ENCODE measurements at places on chromosomes 16 and 17.

GRCh38 chr16:27739606-27740357, 189.8 kb downstream of the KATNIP start:
- no peak for DNase-seq

DNA sequence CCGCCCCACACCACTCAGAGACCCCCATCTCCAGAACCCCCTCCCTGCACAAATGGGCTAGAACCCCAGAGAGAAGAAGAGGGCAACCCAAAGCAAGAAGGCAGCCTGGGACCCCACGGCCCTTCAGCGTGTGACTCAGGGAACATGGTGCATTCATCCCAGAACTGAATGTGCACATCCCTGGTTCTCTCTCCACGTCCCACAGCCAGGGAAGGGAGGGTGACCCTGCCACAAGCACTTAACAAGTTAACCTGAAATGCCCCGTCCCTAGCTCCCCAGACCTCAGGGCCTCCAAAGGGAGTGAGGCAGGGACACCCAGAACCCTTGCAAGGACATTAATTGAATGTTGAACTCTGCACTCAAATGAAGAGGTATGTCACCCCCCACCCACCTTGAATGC, 202.5 kb upstream of the TNRC6C start:
- DNase-seq: no peak

GRCh38 chr17:81967244-81967532, 6.2 kb upstream of the NOTUM start:
- DNase-seq: no peak

- peak; percentile 88 for DNase-seq
These were observed at the start of gene MAP3K14 for GRCh38 chr17:45316434-45317110. Gene MAP3K14, minus strand, starts transcription at chr17:45317020. Its CDS starts 26,275 bp downstream, at chr17:45290745.

DNA sequence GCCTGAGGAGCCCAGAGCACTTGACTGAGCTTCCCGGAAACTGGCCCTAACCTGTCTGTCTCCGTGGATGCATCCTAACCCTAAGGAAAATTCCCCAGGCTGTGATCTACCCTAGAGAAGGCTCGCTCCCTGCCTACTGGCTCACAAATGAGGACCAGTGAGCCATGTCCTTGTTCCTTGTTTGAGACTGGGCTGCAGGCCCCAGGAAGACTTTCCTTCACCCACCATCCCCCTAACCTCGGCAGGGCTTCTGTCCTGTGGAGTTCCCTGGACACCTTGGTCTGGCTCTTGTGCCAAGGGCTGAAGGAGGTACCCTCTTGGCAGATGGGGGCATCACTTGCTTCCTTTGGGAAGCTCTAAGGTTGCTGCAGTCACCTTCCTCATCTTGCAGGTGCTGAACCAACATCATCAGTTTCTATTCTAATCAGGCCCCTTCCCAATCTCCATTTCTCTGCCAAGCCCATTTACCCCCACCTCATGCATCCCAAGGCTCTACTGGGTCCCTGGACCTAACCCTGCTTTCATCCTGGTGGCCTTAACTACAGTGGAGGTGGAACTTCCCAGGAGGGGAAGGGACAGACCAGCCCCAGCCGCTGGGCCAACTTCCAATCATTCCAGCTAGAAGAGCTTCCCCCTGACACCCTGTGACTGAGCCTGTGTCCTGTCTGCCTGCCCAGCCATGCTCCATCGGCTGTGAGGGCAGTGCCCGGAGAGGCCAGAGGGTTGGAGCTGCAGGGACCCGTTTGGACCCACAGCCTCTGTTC, 12.4 kb downstream of the RNF40 start:
- DNase-seq: no peak

- DNase-seq: no peak
These were observed 63.9 kb downstream of the TNRC6C start for GRCh38 chr17:78022425-78022824.

DNA sequence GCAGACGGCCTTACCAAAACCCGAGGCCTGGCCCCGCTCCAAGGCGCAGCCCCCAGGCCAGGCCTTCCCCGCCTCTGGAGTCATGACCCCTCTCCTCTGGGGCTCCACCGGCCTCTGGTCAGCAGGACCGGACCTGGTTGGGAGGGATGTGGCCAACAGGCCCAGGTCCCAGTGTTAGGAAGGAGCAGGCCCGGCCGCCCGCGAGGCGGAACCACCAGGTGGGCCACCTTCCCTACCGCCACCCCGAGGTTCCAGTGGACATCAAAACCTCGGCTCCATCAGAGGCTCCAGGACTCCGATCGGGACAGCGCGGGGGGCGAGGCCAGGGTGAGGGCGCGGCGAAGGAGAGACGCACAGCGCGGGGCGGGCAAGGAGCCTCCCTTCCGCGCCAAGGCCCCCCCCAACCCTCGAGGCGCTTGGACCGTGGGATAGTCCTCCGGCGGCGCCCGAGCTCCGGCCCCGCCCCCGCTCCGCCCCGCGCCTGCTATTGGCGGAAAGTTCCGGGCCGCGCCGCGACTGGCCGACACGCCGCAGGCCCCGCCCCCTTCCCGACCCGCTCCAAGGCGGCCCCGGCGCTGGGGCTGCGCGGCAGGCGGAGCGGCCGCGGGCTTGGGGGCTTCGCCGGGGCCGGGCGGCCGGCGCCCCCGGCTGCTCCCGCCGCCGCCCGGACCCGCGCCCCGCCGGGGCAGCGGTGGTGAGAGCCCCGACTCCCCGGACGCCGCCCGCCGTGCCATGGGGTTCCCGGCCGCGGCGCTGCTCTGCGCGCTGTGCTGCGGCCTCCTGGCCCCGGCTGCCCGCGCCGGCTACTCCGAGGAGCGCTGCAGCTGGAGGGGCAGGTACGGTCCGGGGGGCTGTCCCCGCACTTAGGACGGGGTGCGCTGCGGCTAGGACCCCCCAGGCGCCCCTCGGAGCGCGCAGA, at the start of gene METRN:
Gene METRN (plus strand): TSS at position 561 of the 919 bp plus-strand sequence. CDS start 172 bp downstream, at position 733.
- peak; percentile 88 for DNase-seq

DNA sequence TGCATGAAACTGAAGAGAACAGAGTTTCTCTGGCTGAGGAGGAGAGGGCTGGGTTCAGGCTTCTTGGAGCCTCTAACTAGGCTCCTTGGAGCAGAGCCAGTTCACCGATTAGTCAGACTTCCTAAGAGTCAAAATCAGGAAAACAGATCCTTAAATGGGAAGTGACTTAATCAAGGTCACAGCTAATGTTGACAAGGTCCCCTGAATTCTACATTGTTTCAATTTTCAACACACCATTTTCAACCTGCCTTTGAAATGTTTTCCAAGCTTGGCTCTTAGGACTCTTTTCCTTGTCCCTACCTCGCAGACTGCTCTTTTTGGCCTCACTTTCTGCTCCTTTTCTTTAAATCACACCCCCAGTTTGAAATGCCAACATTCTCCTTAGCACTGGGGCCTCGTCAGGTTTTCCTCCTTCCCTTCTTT, 16.3 kb downstream of the MYL4 start:
- peak; percentile 85 for DNase-seq

DNA sequence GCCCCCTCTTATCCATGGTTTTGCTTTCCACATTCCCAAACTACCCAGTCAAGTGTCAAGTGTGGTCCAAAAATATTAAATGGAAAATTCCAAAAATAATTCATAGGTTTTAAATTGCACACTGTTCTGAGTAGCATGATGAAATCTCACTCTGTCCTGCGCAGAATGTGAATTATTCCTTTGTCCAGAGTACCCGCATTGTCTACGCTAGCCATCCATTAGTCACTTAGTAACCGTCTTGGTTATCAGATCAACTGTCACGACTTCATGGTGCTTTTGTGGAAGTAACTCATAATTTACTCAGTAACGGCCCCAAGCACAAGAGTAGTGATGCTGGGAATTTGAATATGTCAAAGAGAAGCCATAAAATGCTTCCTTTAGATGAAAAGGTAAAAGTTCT, 94.9 kb downstream of the SLC39A11 start:
- no peak for DNase-seq

DNA sequence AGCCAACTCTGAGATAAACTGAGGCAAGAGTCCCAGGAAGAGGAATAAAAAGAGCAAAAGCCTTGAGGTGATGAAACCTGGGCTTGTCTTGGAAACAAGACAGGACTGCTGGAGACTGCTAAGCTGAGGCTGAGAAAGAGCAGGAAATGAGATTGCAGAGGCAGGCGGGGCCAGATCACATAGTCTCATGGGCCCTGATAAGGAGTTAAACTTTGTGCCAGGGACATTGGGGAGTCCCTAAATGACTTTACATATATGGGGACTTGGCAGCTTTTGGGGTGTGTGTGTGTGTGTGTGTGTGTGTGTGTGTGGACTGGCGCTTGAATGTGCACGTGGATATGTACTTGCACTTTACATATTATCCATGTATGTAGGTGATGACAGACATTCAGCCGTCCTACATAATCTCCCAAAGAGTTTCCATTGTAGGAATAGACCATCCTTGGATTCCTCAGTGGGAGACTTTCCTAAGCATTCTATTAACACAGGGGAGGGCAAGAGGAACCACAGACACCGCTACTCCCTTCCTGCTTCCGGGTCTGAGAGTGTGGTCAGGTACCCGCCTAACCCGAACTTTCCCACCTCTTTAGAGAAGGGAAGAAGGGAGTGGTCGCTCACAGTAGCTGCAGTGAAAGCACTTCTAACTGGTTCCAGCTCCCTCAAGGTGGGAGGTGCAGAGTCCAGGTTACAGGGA, 123.1 kb downstream of the LYRM1 start:
- peak; percentile 4 for DNase-seq

DNA sequence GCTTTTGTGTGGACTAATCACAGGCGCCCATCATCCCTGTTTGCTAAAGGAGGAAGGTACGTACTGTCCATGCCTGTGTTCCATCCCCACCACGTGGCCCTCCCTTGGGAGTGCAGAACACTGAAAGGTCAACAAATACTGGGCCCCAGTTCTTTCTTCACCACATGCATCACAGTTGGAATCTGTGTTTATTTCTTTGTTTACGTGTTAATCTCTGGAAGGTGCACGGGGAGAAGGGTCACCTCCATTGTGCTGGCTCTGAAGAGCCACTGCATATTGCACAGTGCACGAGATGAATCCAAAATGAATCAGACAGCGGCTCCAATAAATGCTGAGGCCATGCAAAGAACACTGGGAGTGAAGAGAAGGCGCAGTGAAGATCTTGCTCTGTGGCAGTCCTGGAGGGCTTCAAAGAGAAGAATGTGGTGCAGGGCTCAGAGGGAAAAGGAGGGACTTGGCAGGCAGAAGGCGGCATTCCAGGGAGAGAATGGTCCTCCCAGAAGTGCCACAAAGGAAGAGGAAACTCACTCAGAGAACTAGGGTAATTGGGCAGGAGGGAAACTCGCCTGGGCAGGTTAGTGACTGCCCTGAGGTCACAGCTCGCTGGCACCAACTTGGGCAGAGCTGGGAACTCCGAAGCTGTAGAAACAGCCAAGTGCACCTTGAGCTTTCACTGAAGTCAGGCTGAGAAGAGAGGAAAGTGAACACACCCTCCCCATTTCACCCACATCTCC, 3.7 kb downstream of the RPH3AL start:
- no peak for DNase-seq

- DNase-seq: no peak
These were observed 80.3 kb downstream of the MRTFB start for GRCh38 chr16:14151256-14152030.

DNA sequence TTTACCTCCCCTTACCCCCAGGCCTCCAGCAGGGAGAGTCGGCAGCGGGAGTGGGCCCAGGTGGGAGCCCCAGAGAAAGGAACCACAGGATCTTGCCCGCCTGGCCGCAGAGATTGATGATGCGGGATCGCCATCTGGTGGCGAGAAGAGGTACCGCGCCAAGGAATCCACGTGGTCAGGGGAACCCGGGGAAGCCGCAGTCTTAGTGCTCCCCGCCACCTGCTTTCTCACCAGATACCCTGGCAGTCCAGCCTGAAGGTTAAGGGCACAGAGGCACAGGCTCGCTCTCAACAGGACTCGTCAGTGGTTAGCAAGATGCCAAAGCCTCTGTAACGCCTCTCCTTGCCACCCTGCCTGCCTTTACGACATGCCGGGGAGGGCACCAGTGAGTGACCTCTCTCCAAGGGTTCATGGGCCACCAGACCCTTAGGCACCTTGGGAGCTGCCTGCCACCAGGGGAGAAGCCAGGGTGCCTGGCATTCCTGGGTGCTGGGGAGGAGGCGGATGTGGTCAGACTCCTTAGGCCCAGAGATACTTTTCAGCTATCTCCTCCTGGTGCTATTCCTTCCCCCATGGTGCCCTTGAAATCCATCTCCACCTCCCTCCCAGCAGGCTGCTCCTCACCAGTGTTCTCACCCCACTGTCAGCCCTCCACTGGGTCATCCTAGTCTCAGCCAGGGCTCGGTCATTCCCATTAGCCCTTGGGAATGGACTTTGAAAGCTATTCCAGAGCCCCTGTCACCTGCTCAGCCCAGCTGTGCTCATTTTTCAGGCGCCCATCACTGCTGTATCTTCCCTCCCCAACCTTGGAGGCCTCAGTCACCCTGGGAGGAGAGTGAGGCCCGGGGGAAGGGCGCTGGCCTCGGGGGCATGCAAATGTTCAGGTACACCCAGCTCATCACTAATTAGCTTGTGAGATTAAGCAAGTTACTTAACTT, 5.5 kb upstream of the RHBDF2 start:
- DNase-seq: peak; percentile 85

DNA sequence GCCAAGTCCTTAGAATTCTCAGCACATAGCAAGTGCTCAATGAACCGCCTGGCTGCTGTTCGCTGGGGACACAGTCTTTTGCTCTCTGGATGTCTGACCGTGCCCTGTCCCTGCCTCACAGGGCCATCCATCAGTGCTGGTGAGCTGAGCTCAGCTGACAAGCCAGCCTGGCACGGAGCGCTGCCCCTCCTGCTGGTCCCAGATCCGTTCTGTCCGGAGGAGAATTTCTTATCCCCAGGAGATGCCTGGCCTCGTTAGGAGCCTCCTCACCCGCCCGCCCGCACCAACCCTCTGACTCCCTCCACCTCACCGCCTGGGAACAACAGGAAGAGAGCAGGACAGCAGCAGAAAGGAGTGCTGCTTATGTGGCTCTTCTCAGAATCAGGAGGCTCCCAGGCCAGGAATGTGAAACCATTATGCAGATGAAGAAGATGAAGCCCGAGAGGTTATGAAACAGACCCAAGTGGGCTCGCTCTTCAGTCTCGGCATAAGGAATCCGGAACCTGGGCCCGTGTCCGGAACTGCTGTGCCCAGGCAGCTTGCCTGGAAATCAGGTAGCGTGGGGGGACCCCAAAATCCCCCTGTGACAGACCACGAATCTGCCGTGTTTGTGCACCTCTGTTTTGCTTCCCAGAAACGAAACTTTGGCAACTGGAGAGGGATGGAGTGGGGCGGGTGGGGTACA, 28.8 kb upstream of the RMI2 start:
- no peak for DNase-seq
